ENCODE measurements at places on chromosomes 11 and 22.

- no peak for DNase-seq
Observed at GRCh38 chr11:65317025-65317786, 2.5 kb downstream of the CDC42EP2 start.

DNA sequence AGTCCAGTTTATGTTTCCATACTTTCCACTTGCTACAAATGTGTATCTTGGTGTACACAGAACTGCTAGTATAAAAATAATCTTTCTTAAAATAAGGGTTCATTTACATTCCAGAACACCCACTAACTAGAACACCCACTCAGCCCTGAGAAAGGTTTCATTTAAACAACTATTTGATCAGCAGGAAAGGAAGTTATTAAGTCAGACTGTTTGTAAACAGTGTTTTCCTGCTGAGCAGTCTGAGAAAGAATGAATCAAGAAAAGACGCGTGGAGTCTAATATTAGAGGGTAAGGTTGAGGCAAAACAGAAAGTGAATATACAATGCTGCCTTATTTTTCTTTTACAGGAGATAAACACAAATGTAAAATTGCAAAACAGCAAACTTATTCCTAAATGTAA lies 32.7 kb downstream of the NARS2 start:
- DNase-seq = no peak

DNA sequence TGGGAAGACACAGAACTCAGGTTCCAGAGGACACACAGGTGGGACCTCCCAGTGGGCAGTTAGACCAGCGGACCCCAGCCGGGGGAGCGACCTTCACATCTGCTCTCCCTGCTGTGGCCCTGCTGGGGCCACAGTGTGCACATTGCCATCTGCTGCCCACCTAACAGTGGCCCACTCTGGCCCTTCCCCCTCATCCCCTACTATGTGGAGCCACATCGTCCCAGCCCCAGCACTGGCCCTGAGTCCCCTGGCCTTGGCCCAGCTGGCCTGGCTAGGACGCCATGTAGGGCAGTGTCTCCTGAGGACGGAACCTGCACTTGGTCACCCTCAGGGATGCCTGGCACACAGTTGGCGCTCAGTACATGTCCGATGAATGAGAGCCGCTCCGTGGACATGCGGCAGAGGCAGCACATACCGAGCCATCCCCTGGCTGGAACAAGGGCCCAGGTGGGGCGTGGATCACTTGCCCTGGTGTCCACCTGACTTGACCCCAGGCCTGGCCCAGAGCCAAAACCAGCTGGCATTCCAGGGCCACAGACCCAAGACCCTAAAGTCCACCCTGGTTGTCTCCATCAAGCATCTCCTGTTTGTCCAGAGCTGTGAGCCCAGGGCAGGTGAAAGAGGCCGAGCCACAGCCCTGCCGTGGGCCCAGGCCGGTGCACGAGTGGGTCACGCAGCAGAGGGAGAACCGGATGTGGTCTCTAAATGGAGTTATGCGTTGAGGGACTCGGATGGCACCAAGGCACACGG lies 93.1 kb upstream of the FGF3 start:
- DNase-seq = no peak

DNA sequence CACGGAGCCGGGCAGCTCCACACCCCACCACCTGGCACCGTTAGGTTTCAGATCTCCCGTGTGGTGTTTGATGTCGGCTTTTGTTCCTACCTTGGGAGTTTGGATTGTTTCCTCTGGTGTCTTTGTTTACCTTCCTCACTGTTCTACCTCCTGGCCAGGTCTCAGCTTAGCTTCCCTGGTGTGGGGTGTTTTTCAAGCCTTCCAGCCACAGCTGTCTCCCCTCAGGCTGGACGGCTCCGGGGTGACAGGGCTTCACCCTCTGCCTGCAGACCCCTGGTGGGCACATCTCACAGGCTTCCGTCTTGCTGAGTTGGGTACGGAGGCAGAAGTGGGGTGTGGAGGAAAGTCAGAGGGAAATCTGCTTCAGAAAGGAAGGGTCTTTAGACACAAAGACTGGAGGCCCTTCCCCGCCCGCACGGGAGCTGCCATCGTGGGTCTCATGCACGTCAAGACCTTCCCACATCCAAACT lies 59.6 kb upstream of the EMID1 start:
- DNase-seq = no peak

DNA sequence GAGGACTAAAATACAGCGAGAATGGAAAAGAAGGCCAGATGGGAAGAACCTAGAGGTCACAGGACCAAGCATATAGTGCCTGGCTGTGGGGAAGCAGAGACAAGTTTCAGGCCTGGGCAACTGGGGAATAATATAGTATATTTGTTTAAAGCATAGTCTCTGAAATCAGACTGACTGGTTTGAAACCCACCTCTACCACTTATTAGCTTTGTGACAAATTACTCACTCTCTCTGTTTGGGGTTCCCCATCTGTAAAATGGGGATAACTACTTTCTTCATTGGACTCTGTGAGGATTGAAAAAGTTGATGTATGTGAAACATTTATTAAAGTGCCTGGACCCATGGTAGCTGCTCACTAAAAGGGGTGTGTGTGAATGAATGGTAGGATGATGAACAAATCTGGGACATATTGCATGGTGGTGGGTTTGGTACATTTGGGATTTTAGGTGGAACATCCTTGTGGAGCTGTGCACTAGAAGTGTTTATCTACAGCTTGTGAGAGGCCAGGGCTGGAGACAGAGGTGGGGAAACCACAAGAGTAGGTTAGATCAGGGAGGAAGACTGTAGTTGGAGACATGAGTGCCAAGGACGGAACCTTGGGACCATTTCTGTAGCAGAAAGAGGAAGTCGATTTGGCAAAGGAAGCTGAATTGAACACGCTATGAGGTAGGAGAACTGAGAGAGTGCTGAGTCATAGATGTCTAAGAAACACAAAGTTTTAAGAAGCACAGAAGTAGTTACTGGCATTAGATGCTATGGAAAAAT lies 52.6 kb downstream of the SWAP70 start:
- DNase-seq = no peak

DNA sequence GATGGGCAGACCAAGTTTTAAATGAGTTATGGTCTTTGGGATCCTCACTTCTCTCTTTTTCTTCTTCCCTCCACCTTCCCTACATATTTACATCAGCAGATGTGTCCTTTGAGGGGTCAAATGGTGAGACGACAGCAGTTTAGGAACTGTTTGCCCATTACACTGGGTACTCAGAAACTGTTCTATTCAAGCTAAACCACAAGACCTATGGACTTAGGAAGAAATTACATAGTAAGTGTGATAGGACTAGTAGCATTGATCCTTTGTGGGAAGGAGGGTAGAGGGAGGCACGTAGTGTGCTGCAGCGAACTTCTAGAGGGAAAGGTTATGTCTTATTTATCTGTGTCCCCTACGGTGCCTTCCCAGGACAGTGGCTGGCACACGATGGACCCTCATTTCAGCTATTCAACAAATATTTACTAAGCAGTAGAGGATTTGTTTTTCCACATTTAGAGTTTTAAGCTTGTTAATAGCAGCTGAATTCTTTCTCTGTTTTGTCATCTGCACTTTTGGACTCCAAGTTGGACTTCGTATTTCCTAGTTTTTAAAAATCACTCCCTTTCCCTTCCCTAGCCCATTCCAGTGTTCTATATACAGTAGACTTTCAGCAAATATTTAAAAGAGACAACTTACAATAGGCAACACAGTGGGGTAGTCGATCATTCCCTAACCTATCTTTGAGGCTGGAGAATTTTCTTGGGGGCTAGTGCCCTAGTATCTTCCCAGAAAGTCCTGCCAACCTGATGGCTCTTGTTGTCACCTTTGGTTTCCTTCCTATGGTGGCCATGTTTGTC lies 13.9 kb downstream of the FZD4 start:
- no peak for DNase-seq

Measured in LNCaP clone FGC (cell line).